ENCODE measurements at places on chromosomes 6 and 20.

GRCh38 chr6:11066505-11067347 lies 22.6 kb upstream of the ELOVL2 start:
- DNase-seq, result no peak

- DNase-seq, result no peak
Observed at GRCh38 chr6:4324746-4325145, 189.4 kb upstream of the ECI2 start.

DNA sequence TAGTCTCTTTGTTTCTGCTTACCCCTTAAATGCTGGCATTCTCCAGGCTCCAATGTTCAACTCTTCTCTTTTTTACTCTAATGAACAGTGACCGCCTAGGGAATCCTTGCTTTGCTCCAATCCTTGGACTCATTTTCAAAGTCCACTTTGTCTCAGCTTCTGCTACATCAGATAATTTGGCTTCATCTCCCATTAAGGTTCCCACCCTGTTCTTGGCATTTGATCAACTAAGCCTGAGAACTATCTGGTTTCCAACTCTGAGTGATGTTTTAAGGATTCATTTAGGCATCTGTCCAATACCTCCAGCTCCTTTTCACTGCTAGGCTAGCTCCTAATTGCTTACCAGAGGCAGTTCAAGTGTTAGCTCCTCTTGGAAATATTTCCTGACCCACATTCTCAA lies 64.9 kb downstream of the ME1 start:
- DNase-seq, result no peak

DNA sequence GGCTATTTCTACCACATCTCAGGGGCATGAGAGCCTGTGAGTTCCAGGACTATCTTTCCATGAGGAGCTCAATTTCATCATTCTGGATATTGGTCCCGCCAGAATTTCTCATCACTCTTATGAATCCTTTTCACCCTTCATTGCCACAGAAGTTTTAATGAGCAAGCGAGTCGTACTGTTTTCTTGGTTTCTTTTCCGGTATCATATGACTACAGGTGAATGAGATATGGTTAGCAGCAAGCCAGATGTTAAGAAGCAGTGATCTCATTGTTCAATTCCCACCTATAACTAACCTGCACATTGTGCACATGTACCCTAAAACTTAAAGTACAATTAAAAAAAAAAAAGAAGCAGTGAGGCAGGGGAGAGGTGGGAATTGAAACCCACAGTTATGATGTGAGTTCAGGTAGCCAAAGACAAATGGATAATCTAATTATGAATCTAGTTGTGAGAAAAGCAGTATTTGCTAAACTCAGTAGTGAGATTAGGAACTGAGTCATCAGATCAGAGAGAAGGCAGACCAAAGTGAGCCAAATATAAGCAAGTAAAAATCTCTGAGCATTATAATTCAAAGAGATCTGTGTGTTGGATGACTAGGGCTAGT lies 78.0 kb upstream of the ELOVL5 start:
- DNase-seq, result no peak

GRCh38 chr6:154268486-154268885 lies 88.1 kb downstream of the IPCEF1 start:
- no peak for DNase-seq

DNA sequence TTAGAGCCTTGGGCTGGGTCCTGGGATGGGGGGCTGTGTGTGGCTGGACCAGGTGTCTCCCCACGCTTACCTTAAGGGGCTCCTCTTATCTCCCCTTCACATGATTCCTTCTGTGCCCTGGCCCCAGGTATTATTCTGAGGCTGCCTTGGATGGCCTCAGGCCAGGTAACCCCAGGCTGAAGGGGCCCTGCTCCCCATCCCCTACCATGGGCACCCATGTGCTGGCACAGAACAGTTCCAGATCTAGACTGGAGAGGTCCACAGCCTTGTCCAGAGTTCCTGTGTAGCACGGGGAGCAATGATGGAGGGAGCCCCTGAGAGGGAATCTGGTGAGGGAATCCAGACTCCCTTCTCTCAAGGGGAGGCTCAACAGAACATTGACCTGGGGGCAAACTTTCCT lies 32.1 kb downstream of the MOCS1 start:
- no peak for DNase-seq

DNA sequence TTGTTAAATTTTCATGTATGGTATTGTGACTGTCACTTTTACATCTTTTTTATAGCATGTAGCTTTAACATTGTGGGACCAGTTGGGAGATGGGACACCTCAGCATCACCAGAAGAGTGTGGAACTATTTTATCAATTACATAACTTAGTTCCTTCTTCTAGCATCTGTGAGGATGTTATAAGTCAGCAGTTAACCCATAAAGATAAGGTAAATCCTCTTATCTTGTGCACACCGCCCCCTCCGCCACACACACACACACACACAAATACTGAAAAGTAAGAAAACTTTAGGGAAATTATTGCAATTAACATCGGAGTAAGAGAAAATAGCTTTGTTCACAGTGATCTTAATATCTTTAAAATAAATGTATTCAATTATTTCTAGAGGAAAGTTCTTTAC lies 60.9 kb downstream of the PGM3 start:
- DNase-seq, result no peak

DNA sequence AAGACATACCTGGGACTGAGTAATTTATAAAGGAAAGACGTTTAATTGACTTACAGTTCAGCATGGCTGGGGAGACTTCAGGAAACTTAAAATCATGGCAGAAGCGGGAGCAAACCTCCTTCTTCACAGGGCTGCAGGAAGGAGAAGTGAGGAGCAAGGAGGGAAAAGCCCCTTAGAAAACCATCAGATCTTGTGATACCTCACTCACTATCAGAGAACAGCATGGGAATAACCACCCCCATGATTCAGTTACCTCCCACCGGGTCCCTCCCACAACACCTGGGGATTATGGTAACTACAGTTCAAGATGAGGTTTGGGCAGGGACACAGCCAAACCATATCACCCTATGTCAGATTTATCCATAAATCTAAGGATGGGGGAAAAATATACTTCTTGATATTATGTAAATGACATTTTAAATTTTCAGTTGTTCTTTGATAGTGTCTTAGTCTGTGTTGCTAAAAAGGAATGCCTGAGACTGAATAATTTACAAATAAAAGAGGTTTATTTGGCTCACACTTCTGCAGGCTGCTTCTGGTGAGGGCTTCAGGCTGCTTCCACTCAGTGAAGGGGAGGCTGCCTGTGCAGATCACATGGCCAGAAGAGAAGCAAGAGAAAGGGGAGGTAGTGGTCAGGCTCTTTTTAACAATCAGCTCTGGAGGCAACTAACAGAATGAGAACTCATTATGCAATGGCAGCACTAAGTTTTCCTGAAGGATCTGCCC lies 1.2 kb upstream of the MCM9 start:
- DNase-seq, result no peak

DNA sequence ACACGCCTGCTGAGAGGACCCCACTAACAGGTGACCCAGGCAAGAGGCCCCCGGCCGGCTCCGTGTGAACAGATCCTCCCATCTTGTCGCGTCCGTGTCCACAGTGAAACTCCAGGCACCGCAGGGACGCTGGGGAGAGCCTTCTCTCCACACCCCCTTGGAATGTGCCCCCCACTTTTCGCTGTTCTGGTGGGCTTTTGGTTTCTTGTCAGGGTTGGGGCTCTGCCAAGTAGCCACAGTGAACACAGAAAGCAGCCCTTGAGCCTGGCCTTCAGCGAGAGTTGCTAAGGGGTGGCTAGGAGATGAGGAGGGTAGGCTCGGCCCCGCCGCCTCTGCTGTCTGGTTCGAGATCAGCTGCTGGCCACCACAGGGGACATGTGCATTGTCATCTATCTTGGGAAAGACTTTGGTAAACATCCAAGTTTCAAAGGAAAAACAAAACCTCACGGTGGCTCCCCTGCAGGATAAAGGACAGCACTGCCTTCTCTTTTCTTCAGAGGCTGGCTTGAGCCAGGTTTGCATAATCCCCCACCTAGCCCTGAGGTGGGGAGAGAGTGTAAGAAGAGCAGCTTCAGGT lies 22.7 kb downstream of the SYNDIG1 start:
- no peak for DNase-seq

DNA sequence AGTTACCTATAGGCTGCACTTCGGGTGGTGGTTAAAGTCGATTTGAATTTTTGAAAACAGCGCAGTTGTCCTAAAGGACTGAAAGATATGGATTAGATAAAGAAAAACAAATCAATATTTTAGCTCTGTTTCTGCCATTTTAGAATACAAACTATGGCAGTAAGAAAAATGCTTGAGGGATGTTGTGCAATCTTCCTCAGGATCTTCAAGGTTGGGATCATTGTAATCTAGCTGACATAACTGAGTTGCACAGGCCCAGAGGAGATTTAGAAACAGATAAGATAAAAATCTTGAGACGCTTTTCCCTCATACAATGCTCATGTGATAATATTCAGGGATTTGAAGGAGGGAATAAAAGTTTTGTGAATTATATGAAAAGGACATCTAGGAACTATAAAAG lies 926 bp downstream of the PEX3 start:
- no peak for DNase-seq

GRCh38 chr6:79463621-79464050 lies 73.6 kb downstream of the LCA5 start:
- DNase-seq, result no peak

DNA sequence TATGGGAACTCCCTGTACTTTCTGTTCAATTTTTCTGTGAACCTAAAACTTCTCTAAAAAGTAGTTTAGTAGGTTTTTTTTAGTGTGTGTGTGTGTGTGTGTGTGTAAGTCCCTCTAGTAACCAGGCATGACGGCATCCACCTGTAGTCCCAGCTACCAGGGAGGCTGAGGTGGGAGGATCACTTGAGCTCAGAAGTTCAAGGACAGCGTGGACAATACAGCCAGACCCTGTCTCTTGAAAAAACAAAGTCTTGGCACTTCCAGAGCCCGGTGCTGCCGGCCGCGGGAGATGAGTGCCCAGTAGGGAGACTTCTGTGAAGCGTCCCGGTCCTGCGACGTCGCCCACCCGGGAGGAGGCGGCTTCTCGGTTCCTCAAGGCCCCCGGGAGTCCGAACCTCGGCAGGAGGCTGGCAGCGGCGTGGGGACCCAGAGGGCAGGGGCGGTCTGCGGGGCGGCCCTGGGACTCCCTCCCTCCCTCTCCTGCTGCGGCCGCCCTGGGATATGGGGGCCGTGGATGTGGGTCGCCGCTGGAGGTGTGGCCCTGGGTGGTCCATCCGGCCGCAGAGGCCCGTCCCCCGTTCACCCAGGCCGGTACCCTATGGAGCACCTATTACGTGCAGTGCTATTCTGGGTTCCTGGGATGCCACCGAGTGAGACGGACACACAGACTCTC lies 78.0 kb upstream of the SIRPG start:
- DNase-seq, result no peak

DNA sequence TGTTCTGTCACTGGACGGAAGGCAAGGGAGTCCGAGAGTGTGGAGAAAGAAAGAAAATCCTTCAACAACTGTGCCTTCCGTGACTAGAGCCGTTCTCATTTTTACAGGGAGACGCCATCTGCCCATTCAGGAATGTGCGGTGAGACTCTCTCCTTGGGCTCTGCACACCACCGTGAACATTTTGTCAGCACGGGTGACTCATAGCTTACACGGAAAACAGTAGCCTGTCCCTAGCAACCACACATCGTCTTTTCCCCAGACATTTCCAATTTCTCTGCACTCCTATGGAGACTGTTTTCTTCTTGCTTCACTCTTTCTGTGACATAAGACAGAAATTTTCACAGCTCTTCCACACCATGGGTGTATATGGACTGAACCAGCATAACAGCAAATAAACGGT lies 55.1 kb downstream of the TBXT start:
- DNase-seq, result peak; percentile 61

DNA sequence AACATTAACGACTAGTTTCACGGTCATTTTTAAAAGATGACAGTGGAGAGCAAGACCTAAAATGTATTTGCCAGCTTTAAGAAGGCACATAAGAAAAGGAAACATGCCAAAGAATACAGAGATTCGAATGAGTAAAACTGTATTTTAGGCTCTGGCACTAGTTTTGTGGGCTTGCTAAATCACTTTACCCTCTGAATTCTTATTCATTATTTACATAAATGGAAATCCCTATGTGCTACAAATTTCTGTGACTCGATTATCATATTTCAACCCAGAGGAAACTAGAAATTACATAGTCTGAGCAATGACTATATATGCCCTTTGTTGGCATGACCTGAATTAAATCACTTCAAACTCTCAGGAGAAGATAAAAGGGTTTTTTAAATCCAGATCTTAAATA lies 441.7 kb upstream of the RNF217 start:
- no peak for DNase-seq

GRCh38 chr20:45268531-45268930 lies 14.2 kb upstream of the SLPI start:
- no peak for DNase-seq

DNA sequence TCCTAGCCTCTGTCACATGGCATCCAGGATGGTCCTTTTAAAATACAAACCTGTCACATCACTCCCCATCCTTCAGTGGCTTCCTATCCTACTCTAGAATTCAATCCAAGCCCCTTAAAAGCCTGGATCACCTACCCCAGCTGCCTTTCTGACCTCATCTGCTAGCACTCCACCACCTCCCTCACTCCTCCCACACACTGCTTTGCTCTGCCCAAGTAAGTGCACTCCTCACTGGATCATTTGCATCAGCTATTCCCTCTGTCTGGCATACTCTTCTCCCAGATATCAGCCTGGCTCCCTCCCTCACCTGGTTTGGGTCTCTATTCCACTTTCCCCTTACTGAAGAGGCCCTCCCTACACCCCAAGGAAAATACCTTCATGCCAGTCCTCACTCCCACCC lies 10.5 kb downstream of the C6orf136 start:
- DNase-seq, result no peak

GRCh38 chr6:139369568-139370282 lies 4.7 kb downstream of the CITED2 start:
- no peak for DNase-seq

DNA sequence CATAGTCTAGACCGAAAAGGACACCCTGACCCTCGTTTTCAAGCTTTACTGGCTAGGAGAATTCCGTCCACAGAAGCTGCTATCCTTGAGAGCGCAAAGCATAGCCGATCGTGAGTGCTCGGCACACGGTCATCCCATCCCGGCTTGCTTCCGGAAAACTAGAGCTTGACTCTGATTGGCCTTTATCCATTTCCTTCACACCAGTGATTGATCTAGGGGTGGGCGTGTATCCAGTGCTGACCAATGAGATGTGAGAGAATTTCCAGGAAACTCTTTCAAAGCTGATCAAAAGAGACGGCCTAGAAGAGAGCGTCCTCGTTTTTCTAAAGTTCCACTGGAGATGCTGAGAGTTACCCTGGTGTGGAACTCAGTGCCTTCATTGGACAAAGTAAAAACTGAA lies 41.0 kb upstream of the NFATC2 start:
- no peak for DNase-seq

- peak; percentile 71 for DNase-seq
Observed at GRCh38 chr6:52407467-52407866, 12.7 kb upstream of the EFHC1 start.

GRCh38 chr20:10541668-10542411 lies 106.7 kb downstream of the SLX4IP start:
- DNase-seq, result no peak

GRCh38 chr6:39850736-39851297 lies 58.6 kb downstream of the DAAM2 start:
- DNase-seq, result no peak

- DNase-seq, result no peak
Observed at GRCh38 chr6:138666636-138667035, 106.9 kb upstream of the CCDC28A start.

- no peak for DNase-seq
Observed at GRCh38 chr6:35036059-35036827, 104.9 kb downstream of the TCP11 start.
